ENCODE measurements at places on chromosomes 6 and 20.

DNA sequence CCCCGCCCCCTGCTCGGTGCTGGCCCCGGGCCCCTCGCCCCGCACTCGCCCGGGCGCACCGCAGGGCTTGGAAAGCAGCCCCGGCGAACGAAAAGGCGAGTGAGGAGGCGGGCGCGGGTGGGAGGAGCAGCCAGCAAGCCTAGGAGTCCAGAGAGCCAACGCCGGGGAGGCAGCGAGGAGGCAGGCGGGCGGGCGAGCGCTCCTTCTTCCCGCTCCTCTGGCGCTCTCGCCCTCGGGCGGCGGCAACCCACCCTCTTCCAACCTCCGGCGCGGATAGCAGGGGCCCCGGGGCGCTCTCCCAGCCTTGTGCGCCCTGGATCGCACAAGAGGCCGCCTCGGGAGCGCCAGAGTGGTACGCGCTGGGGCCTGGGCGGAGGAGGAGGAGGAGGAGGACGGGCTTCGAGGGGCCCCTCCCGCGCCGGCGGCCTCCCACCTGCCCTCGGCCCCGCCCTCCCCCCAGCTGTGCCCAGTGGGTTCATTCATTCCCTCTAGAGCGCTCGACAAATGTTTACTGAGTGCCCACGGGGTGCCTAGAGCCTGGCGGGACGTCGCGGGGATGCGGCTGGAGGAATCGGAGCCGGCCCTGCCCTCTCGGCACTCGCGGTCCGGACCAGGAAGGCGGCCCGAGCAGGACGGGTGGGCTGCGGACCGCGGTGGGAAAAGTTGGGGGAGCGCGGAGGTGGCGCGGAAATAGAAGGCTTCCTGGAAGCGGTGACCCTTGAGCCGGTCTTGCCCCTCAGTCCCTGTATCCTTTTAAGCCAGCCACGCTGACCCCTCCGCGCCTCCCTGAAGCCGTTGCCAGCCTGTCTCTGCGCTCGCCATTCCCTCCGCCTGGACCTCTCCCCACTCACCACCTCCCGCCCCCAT, at the start of gene BMP7:
Gene BMP7, minus strand, starts transcription at position 351 of the 867 bp plus-strand sequence. CDS start 519 bp downstream, outside the sequence.
- DNase-seq: no peak

DNA sequence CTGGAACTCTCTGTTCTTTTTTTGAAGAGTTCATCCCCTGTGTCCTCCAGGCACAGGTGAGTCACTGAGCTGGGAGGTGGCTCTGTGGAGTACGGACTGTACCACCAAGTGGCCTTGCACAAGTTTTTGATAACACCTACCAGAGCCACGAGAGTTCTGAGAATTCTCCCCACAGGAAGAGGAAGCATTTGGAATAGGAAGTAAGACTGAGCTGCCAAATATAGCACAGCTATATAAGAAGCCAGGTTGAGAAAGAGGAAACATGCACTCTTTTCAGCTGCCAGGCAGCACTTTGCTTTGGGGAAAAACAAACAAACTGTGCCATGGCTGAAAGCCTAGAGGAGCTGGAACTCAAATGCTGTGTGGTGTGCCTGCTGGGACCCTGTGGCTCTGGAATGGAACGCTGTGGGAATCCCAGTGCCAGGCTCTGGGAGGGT, 70.8 kb upstream of the RIPOR2 start:
- peak; percentile 43 for DNase-seq

DNA sequence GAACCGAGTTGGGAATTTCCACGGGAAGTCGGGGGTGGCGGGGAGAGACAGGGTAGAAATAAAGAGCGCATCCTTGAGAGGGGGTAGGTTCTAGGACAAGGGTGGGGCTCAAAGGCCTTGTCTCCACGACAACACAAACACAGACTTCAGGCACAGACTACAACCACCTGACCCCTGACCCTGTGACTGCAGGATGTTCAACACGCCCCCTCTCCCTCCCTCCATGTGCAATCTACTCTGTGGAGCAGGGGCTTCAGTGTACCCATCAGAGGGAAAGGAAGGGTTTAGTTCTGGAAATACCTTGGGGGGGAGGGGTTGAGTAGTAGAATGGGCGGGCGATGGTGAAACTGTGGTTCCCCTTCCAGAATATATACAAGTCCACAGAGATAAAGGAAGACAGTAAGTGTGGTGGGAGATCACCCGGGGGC, 651 bp upstream of the TAPBP start:
- DNase-seq: peak; percentile 46

DNA sequence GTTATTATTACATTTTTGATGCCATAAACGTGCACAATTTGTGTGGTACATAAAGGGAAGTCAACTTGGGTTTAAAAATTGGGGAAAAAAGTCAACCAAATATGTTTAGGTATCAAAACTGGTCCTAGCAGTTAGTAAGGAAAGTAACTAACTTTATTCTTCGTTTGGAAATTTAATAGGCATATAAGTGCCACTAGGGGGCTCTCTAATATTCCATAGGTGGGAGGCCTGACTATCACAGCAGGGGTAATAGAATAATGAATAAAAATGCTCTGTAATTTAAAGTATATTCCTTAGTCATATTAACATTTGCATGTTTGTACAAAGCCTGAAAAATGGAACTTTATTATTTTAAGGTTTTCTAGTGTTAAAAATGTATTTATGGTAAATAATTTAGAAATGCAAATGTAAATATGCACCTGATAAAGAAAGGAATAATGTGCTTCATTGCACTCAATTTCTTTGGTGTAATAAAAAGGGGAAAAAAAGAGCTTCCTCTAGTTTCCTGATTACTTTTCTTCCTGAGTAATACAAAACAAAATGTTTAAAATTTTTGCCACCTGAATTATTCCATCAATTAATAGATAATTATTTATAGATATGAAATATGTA, 125.7 kb upstream of the HDAC2 start:
- DNase-seq: no peak

DNA sequence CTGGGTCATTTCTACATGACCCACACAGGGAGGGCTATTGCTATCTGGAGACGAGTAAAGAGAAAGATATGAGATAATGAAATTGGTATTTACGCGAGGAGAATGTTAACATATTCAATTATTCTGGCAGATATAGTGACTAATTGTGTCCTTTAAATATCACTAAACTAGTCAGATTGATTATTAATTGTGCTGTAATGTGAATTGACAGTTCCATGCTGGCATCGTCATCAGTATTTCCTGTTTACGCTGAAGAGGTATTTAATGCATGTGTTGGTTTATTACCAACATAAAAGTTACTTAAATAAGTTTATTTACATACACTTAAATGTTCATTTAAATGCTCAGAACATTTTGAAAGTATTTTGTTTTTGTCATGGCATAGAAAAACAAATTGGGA, 35.7 kb upstream of the OGFRL1 start:
- DNase-seq: no peak

- no peak for DNase-seq
Observed at GRCh38 chr20:34065260-34065659, 46.8 kb downstream of the EIF2S2 start.

Data from bone marrow (tissue), 2 donors.